BJ (cell line): ENCODE measurements at places on chromosomes 11 and 22.
A peak's percentile ranks its signal among the peaks of the same experiment; 100 is the strongest.

GRCh38 chr11:50174189-50174588, 141.5 kb downstream of the OR4C45 start:
- DNase-seq: no peak

- DNase-seq: no peak
Measured at GRCh38 chr11:77525455-77526091, 51.7 kb upstream of the PAK1 start.

DNA sequence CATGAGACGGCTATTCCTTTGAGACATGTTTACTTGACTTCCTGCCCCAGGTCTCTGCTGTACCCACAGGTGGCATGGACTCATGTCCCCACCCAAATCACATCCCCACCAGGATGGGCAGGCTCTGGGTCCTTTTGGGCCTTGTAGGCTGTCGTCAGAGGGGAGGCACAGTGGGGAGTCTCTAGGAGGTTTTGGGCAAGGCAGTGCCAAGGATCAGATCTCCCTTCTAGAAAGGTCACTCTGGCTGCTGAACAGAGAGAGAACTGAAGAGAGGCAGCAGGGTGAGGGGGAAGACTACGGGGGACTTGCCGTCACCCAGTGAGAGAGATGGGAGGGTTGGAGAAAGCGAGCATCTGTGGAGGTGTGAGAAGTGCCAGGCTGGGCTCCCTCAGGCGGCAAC, 4.6 kb upstream of the KCNQ1OT1 start:
- no peak for DNase-seq

GRCh38 chr11:70368961-70369360, 29.4 kb upstream of the CTTN start:
- no peak for DNase-seq

DNA sequence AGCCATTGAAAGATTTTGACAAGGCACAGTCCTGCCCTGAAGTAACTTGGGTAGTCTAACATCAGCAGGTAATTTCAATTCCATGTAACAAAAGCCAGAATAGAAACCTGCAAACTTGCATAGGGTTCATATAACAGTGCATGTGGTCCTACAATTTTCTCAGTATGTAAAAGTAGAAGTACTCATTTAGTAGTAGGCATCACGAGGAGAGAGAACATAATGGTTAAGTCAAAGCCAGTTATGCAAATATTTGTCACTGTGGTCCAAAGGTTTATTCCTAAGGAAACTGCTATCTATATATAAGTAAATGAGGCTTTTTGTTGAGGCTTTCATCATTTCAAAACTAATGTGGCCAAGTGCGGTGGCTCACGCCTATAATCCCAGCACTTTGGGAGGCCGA, 10.1 kb downstream of the ATP5MG start:
- DNase-seq: no peak

GRCh38 chr11:105393326-105393725, 216.5 kb upstream of the GRIA4 start:
- no peak for DNase-seq

DNA sequence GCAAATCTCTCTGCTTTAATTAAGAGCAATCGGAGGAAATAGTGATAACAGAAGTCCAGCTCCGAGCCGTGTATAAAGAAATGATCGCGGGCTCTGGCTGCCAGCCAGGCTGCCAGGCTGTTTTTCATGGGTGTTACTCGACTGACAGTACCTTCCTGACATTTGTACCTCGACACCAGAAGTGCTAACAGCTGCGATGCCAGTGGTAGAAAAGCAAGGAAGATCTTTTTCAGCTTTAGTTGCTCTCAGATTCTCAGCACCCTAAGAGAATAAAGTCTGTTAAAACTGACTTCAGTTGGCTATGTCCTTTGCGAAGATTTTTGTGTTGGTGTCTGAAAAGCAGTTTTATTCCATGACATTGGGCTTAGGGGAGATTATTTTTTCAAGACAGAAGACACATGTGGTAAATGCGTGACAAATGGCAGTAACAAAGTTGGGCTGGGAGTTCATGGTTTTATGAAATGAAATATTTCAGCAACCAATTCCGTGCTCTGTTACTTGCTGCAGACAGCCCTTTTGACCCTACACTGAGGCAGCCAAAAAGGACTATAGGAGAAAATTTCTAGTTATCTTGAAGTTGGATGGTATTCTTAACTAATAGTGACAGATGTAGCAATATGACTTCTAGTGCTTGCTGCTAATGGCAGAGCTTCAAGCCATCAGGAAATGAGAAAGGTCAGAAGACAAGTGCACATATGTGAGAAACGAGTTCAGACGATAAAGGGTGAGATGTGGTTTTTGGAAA, 296.2 kb downstream of the CNTN5 start:
- DNase-seq: no peak

- DNase-seq: no peak
Measured at GRCh38 chr22:41526830-41527799, 17.2 kb downstream of the POLR3H start.

GRCh38 chr11:40306938-40307548, 1152.4 kb downstream of the LRRC4C start:
- no peak for DNase-seq

- no peak for DNase-seq
Measured at GRCh38 chr11:35190804-35191348, 51.9 kb downstream of the CD44 start.

GRCh38 chr11:68916439-68916838, 12.7 kb downstream of the IGHMBP2 start:
- no peak for DNase-seq

- DNase-seq: no peak
Measured at GRCh38 chr11:121110871-121111724, 10.1 kb downstream of the TECTA start.

GRCh38 chr11:95652002-95652472, 137.5 kb downstream of the FAM76B start:
- DNase-seq: no peak

GRCh38 chr11:81792416-81792815, 941.2 kb downstream of the FAM181B start:
- no peak for DNase-seq

DNA sequence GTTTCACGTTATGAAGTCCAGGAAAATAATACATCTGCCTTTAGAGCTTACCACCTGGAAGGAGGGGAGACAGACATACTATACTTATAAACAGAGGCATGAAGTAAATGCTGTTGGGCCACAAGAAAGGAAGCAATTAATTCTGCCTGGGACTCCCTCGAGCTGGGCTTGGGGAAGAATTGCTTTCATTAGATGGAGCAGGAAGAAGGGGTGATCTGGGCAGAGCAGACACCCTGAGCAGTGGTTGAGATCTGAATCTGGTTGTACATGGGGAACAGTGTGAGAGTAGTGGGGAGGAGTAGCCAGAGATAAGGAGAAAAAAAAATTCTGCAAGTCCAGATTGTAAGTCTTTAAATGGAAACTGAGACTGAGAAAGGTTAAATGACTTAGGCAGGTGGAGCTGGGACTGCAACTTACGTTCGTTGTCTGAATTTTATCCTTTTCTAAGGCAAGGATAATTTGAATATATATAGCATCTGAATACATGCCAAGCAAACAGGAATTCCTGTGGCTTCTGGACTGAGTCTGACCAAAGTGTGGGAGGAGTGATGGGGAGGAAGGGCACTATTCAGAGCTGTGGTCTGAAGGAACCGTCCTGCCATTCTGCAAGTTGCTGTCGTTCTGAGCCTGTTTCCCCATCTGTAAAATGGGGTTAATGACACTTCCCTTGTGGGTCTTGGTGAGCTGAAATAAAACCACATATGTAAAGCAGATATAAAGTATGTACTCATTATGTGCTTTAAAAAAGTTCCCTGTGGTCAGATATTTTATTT, 7.9 kb downstream of the NCAM1 start:
- DNase-seq: no peak

DNA sequence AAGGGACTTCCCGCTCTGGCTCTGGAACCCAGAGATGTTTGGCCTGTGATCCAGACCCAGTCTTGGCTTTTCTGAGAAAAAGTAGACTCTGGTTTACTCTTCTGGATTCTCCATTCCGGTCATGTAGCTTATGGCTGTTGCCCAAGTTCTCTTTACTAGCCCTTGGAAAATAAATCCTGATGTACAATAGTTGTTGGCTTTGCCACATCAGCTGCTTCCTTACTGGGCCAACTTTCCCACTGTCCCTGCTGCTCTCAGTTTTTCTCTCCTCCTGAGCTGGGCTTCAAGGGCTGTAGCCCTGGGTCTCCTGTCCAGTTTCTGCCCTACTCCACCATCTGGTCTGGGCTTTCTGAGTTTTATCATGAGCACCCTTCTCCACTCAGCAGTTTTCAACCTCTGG, 12.5 kb downstream of the PATZ1 start:
- no peak for DNase-seq

GRCh38 chr11:47332791-47333525, 19.5 kb downstream of the MYBPC3 start:
- no peak for DNase-seq

DNA sequence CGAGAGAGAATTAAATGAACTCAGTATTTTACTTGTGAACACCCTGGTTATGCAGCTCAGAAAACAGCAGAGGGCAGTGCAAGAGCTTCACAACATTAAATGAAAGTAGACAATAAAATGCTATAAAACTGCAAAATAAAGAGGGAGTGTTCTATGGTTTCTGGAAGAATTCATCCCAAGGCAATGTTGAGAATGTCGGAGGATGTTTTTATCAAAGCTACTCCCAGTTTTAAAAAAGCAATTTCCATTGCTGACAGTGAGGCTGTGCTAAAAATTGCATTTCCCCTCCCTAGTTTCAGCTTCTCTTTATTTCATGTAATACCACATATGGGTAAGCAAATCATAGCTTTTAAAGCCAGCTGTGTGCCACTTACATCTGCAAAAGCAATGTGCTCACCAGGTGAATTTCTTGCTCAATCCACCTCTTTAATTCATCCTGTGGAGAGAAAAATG, 296.8 kb downstream of the RAB38 start:
- peak; percentile 79 for DNase-seq

DNA sequence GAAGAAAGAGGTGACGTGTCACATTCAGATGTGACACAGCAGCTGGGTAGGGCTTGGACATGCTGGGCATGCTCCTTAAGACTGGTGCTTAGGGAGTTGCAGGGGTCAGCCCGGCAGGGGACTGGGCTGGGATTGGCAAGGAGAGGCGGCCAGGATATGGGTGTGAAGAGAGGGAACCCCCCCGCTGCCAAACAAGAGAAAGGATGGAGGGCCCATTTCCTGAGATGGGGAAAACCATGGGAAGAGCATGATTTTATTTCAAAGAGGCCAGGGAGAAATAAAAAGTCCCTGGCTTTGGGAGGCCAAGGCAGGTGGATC, 5.3 kb downstream of the ATF4 start:
- no peak for DNase-seq

- no peak for DNase-seq
Measured at GRCh38 chr11:125084761-125085231, 21.7 kb downstream of the SLC37A2 start.

DNA sequence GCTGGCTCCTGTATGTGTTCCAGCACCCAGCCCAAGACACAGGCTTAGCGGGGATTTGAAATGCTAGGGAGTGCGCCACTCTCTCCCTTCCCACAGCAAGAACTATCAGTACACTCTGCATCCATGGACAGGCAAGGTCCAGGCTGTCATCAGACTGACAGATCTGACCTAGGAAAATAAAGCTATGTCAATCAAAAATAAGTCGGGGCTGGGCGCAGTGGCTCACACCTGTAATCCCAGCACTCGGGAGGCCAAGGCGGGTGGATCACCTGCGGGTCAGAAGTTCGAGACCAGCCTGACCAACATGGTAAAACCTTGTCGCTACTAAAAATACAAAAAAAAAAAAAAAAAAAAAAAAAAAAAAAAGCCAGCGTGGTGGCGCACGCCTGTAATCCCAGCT, 1.7 kb upstream of the MOV10L1 start:
- no peak for DNase-seq

GRCh38 chr11:19394525-19395016, 153.8 kb upstream of the E2F8 start:
- DNase-seq: no peak

DNA sequence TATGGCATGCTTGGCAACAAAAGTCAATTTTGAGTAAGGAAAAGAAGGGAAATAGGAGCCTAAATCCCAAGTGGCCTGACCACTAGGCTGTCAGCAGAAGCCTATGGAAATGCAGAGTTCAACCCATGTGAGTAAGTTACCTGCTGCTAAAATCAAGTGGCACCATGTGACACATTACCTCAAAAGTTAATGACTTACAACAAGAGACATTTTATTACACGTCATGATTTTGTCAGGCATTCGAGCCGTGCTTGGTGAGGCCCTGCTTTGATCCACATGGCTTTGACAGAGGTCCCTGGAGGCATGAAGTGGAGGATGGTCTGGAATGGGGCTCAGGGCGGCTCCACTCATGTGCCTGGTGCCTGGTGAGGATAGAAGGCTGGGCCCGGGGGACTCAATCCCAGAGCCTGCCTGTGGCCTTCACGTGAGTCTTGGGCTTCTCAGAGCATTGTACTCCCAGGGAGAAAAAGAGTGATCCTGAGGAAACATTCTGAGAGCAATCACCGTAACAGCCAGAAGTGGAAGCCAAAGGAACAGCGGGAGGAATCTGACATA, 339.1 kb upstream of the B3GAT1 start:
- no peak for DNase-seq

DNA sequence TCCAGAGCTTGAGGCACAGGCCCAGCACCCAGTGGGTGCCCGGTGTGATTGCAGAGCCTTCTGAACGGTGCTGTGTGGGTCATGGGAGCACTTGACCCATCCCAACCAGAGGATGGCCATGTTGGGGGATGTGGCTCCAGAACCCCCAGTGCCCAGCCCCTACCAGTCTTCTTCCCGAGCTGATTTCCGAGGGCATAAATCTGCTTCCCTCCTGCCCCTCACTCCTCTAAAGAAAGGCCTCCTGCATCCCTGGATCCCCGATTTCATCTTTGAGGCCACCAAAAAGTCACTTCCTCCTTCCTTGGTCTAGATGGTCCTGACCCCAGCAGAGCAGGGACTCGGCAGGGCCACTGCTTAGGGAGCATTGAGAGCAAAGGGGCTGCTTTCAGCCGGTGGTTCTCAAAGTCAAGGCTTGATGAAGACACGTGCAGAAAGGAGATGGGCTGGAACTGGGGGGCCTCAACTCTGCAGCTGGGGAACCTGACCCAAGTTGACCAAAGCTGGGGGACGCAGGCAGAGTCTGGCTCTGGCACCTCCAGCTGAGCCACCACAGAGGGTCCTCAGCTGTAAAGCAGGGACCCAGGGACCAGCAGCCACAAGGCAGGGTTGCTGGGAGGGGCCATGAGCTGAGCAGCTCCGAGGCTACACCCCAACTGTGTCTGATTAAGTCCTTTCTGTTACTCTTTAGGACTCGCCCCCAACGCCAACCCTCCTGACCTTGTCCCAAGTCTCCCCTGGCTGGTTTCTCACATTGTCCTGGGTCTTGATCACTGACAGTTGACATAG, 56.6 kb downstream of the LINC01488 start:
- DNase-seq: no peak

DNA sequence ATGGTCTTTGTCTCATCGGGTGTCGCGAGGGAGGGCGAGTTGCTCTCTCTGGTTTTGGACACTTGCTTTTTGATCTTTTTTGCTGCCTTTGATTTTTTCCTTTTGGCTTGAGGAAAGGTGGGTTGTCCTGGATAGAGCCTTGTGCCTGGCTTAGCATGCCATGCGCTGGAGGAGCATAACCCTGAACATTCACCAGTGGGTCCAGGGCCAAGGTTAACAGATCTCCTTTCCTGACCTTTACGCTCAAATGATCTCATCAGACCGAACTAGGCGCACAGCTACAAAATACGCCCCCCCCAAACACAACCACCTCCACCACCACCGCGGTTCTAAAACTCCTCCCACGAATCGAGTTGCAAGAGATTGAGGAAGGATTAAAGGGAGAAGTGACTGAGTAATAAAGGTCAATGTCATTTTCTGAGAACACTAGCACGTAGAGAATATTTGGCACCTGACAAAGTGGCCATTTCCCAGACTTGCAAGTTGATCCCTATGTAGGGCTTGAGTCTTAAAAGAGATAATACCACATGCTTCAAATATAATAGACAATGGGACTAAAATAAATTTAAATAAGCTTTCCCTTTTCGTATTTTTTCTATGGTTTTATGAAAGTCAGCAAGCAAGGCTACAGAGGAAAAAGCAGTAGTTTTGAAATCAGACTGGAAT, 48.7 kb upstream of the CADM1 start:
- no peak for DNase-seq
